ENCODE measurements at places on chromosomes 16 and 17.

DNA sequence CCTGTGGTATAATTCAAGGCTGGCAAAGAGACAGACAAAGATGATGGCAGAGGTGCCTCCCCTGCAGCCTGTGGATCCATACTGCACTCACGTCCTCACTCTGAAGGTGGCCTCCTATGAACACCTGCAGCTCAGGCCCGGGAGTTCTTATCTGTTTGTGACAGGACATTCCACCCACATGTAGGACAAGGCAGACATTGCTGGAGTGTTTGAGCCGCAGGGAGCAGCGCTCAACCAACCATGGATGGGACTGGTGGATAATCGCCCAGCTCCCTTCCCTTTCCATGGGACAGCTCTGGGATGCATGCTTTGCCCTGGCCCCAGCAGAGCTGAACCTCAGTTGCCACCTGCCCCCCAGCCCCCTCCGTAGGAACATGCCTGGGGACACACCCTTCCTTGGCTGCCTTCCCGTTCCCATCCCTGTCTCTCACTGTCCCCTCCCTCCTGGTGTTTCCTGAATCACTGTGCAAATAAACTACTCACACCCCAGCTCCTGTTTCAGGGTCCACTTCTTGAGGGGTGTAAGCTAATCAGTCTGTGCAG lies 22.2 kb downstream of the ITPRIPL2 start:
- DNase-seq, result no peak

- no peak for DNase-seq
These were observed 16.9 kb downstream of the GRB2 start for GRCh38 chr17:75388476-75389030.

GRCh38 chr16:31528523-31529107 lies 915 bp downstream of the AHSP start:
- DNase-seq, result no peak

DNA sequence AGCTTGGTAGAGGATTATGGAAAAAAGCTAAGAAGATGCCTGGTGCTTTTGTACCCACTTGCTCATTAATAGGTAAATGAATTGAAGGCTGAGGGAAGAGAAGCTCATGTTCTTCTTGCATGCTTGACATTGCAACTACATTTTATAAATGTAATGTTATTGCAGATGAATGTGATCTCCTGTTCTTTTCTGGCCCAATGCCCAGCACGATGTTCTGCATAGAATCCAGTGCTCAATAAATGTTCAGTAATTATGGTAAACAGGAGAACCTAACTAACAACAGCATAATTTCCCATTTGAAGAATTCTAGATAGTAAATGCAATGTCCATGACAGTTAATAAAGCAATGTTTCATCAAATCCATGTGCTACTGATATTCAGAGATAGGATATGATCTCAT lies 638.2 kb upstream of the SOX9 start:
- no peak for DNase-seq

- no peak for DNase-seq
These were observed 43.7 kb upstream of the GOSR1 start for GRCh38 chr17:30433514-30433913.

DNA sequence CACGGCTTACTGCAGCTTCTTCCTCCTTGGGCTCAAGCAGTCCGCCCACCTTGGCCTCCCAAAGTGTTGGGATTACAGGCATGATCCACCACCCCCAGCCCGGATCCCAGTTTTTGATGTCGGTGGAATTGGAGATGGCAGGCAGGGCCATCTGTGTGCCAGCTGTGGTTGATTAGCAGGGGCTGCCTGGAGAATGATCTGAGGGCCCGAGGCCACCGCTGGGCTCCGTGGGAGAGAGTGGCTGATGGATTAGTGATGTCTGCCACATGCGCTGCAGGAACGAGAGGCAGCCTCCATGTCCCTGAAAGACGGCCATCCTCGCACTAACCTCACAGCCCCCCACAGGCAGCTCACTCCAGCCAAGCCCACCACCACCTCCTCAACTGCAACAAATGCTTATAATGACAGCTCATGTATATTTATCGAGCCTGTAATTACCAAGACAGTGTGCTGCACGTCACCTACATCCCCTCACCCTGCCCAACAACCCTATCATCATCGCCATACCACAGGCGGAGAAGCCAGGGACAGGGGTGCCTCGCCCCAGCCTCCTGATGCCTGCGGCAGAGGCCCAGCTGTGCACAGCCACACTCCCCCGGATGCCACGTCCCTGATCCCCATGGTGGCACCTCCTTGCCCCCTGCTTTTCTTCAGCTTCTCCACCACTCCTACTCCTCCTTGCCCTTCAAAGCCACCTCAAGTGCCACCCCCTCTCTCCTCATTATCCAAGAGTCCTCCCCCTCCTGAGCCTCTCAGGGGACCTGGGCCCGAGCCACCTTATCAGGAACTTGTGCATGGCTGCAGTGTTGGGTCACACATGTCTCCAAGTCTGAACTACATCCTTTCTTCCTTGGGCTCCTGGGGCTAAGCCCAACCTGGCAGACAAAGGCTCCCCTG lies 33.2 kb downstream of the ACTG1 start:
- no peak for DNase-seq

DNA sequence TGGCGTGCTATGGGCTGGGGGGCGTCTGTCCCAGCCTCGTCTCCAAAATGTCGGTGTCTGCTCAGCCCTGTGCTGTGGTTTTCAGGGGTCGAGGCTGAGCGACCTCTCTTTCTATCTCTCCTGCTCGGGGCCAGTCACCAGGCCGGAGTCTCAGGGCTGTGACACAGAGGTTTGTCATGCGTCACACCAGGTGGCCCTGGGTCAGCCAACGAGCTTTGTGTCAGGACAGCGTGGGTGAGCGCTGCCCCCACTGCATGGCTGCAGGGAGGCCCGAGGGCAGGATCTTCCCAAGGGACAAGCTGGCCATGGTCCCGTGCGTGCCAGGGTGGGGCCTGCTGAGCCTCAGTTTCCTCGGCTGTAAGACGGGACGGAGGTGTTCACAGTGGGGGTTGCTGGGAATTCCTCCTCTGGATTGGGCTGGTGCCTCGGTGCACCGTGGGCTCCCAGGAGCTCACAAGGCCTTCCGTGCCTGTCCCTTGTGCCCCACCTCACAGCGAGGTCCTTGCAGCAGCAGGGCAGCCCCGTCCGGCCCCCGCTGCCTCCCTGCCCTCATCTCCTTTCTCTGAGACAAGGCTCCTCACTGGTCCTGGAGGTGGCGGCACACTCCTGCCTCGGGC lies 50.5 kb downstream of the CBFA2T3 start:
- no peak for DNase-seq

- DNase-seq, result peak; percentile 71
These were observed 122.3 kb downstream of the SSH2 start for GRCh38 chr17:29807520-29808361.

Measured in activated naive CD4-positive, alpha-beta T cell treated with anti-CD3 and anti-CD28 coated beads, Interleukin-2, amount 50 U/mL, for 16 hours (primary cell).